ENCODE measurements at places on chromosomes 12 and 14.

GRCh38 chr14:95514131-95515079, 2.0 kb downstream of the SYNE3 start:
- no peak for DNase-seq

DNA sequence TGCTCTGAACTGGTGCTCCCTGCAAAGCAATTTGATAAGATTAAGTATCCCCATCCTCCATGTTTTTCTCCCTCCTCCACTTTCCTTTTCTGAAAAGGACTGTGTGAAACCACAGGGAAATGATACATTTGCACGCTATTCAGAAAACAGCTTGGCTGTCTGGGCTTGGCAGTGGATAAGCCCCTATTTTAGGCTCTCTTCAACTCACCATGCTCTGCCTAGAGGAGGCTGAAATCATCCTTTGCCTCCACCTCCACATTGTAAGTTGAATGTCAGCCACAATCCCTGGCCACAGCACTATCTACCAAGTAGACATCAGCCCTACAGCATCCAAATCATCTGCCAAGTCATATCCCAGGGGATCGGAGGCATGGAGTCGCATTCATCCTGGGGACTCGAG, 642.3 kb downstream of the RPS29 start:
- no peak for DNase-seq

GRCh38 chr12:32211066-32211899, 104.6 kb downstream of the BICD1 start:
- no peak for DNase-seq

DNA sequence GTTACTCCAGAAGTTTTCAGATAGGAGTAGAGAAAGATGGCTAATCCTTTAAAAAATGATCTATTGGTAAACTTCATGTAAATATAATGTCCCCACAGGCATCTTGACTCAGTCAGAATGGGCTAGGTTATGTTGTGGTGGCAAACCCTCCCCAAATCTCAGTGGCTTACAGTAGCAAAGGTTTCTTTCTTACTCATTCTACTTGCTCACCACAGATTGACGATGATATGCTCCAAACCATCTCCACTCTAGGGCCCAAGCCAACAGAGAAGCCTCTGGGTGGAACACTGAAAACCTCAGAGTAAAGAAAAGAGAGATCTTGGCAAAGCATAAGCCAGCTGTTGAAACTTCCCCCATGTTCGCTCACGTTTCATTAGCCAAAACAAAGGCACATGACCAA, 146.4 kb downstream of the EMP1 start:
- peak; percentile 8 for DNase-seq

DNA sequence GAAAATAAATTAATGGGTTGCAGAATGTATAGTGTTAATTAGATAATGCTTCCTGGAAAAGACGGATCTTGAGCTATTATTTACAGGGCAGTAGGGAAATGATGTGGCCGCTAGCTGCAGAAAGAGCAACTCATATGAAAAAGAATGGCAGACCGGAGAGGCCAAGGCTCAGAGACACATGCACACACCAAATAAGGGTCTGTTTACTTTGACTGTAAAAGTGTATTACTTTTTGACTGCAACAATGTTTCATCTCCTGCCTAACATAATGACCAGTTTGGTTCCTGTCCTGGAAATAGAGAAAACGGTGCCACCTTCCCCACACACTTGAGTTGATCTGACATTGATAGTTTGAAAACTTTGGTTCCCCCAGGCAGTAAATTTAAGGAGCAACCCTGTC, 290.9 kb downstream of the CACNA1C start:
- no peak for DNase-seq

GRCh38 chr12:46149079-46149464, 119.8 kb downstream of the SLC38A1 start:
- DNase-seq: no peak

DNA sequence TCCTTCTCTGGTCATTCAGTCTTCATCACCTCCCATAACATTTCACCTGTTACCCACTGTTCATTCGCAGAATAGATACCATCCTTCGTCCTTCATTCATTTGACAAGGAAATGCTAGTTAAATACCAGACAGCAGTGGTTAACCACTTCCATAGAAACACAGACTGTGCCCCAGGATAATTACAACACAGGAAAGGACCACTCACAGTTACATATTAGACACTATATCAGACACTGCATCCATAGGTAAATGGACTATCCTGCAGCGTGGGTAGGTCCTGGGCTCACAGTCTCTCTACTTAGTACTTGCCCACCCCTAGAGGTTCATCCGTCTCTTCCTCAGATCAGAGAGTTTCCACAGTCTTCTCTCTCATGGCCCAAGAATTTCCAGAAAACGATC, 1044.6 kb downstream of the VRK1 start:
- no peak for DNase-seq

DNA sequence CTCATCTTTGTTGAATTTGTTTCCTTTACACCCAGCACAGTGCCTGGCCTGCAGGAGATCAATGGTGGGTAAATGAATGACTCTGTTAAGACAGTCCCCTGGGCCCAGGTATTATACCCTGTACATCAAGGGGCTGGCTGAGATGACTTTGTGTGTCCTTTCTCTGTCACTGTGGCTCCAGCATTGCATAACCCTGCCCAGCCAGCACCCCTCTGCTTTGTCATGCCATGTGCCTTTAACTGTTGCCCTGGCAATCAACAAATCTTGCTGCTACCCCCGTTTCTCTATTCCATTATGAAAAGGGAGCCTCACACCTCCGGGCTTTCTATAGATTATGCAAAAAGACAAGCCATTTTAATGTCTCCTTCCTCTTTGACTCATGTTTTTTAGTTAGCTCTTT, 7.6 kb upstream of the FLVCR2 start:
- peak; percentile 61 for DNase-seq

GRCh38 chr12:42679466-42679865, 89.9 kb upstream of the PRICKLE1 start:
- no peak for DNase-seq
